ENCODE measurements at places on chromosomes 16 and 17. TPM values are rescaled to one million over a fixed set of nuclear protein-coding genes. Genes with fewer than 3 reads are reported as not detected.

VPS25 gene
- total RNA-seq = 93.0 TPM

ANKS3 gene
- total RNA-seq = 20.0 TPM

MYH8 gene
- total RNA-seq = not detected

TEKT1 gene
- not detected for total RNA-seq

SLC47A1 gene
- total RNA-seq = 7.0 TPM

WFIKKN1 gene
- total RNA-seq = not detected

KRTAP17-1 gene
- total RNA-seq = not detected

FAM171A2 gene
- 4.6 TPM for total RNA-seq

HBA1 gene
- total RNA-seq = not detected

DPEP3 gene
- total RNA-seq = not detected

ITGB3 gene
- total RNA-seq = 7.2 TPM

ZNF747 gene
- total RNA-seq = 15.7 TPM

ZFPM1 gene
- total RNA-seq = 0.25 TPM

ZACN gene
- total RNA-seq = not detected

GNPTG gene
- 85.8 TPM for total RNA-seq

TBC1D3D gene
- not detected for total RNA-seq

IKZF3 gene
- total RNA-seq = not detected

TAC4 gene
- total RNA-seq = not detected

C16orf96 gene
- not detected for total RNA-seq

CASKIN1 gene
- under 0.01 TPM for total RNA-seq

MYL4 gene
- total RNA-seq = not detected

RNF222 gene
- not detected for total RNA-seq

CTRB1 gene
- not detected for total RNA-seq

KCNJ16 gene
- total RNA-seq = not detected

CCDC200 gene
- not detected for total RNA-seq

NLRC3 gene
- total RNA-seq = not detected

SOX15 gene
- total RNA-seq = 3.9 TPM

SUPT6H gene
- total RNA-seq = 45.0 TPM

TBC1D3G gene
- total RNA-seq = not detected

APOBR gene
- not detected for total RNA-seq

CCL2 gene
- total RNA-seq = 28.3 TPM

GCGR gene
- total RNA-seq = not detected

CETP gene
- not detected for total RNA-seq
